AG04450 (cell line): ENCODE measurements at places on chromosomes 3 and 15.

DNA sequence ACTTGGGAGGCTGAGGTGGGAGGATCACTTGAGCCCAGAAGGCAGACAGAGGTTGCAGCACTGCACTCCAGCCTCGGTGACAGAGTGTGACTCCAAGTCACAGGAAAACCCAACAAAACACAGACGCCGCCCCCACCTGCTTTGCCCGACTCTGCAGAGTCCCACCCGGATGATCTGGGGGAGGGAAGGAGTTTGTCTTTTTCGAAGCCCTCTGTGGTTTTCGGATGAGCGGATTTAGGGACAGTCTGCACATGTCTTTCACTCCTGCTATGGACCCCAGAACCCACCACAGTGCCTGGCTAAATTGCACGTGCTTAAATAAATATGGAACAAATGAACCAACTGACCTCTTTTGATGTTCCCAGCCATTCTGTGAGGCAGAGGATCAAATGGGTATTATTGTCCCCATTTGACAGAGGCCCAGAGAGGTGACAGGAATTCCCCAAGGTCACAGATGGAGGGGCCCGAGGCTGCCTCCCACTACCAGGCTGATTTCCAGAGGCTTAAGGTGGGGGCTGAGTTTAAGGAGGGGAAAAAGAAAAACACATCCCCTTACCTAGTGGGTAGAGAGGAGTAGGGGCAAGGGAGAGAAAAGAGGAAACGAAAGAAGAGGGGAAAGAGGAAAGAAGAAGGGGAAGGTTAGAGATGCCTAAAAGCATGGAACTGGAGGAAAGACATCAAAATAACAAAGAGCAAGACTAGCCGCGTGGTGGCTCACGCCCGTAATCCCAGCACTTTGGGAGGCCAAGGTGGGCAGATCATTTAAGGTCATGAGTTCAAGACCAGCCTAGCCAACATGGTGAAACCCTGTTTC, 59.4 kb upstream of the TFRC start:
- no peak for DNase-seq

DNA sequence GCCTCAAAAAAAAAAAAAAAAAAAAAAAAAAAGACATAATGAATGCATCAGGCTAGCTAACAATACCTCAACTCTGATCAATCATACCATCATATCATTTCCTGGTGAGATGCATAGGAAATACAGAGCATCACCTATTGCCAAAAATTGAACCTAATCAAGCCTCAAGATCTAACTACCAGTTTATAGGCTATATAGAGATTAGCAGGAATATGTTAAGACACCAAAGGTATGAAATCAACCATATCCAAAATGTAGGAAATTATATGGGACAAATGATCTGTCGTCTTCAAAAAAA, 387 bp upstream of the VPS33B start:
- DNase-seq = no peak

DNA sequence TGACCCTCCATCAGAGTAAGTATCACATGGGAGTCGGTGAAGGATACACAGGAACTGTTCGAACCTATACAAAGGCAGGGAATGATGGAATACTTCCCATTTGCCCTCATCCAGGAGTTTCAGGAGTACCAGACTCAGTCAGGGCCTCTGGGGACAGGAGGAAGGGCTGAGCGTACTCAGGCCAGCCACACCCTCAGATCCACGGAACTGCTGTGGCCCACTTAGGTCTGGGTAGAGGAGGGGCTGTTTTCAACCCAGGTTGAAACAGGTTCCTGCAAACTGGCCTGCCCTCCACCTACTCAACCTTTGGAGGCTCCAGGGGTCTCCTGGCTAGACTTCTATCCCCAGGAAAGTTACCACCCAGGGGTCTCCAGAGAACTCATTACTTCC, 6.7 kb upstream of the IGDCC3 start:
- DNase-seq = no peak

DNA sequence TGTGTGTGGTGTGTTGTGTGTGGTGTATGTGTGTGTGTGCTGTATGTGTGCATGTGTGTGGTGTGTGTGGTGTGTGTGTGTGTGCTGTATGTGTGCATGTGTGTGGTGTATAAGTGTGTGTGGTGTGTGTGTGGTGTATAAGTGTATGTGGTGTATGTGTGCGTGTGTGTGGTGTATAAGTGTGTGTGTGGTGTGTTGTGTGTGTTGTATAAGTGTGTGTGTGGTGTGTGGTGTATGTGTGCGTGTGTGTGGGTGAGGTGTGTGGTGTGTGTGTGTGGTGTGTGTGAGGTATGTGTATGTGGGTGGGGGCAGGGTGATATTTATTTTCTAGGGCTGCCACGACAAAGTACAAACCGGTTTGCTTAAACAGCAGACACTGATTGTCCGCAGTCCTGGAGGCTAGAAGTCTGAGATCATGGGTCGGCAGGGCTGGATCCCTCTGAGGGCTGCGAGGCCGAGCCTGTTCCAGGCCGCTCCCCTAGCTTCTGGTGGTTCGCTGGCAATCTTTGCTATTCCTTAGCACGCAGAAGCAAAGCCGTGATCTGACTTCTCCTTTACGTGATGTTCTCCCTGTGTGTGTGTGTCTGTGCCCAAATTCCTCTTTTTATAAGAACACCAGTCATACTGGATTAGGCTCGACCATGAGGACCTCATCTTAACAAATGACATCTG, 160.2 kb downstream of the XXYLT1 start:
- no peak for DNase-seq

DNA sequence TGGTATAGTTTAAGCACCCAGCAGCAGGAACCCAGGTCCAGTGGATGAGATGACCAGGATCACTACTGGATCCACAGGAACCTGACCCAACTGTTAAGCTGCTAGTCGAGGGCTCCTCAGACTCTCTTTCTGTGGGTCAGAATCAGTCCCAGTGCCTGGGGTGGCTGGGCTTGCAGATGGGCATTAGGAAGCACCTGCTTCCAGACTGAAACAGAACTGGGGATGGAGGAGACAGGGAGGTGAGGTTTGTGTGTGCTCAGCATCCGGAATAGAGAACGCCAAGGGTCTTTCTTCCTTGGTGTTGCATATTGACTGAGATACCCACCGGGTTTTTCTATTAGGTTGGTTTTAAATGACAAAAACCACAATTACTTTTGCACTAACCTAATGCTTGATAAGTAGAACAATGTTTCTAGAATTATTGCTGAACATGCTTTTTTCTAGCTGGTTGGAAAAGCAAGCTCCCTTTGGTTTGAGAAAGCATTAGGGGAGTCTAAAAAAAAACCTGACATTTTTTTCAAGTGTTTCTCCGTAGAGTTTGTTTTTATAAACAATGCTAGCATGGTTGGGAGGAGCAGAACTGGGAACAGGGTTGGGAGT, 779 bp downstream of the ST3GAL6 start:
- DNase-seq = no peak

- DNase-seq = no peak
Measured at GRCh38 chr3:42730294-42730693, 27.7 kb upstream of the HHATL start.

GRCh38 chr3:112424394-112424793, 74.9 kb downstream of the BTLA start:
- no peak for DNase-seq

- DNase-seq = no peak
Measured at GRCh38 chr3:60216462-60217075, 1034.7 kb downstream of the FHIT start.

GRCh38 chr15:30985081-30985531, 6.3 kb downstream of the MTMR10 start:
- DNase-seq = no peak

DNA sequence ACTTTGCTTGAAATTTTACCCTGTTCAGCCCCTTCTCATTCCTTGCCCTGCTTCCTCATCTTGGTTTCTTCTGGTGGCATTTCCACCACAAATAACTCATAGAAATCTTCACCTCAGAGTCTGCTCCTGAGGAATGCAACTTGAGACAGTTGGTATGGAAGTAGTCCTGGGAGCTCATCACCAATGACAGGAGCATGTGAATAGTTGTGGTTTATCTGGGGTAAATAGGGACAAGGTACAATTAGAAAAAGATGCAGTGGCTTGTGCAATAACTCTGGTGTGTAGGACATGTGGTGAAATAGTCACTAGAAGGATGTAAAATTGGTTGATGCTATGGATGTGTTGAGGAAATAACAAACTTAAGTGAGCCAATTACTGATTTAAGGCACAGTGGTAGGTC, 72.7 kb upstream of the CHRNA7 start:
- no peak for DNase-seq

GRCh38 chr3:71681224-71681668, 44.0 kb downstream of the EIF4E3 start:
- DNase-seq = peak; percentile 47

- DNase-seq = no peak
Measured at GRCh38 chr15:65936282-65936681, 67.0 kb downstream of the RAB11A start.

DNA sequence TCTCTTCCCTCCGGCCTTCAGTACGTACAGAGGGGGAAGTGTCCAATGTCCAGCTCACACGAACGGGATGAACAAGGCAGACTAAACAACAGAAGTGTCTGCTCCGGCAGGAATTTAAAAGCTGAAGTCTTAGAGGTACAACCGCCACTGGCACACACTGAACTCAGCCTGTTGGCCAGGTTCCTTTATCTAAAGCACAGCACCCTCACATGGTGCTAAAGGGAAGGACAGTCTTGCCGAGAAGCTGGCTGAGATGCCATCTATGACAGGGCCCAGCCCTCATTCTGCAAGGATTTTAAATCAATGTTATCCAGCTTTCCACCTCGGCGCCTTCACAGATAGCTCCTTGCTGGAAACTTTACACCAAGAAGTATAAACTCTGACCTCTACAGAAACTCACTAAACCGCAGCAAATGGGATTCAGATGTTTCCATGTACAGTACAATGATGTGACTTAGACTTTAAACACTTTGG, 2.8 kb downstream of the ADAMTS17 start:
- no peak for DNase-seq

GRCh38 chr15:35736150-35736549, 190.2 kb upstream of the DPH6 start:
- no peak for DNase-seq

DNA sequence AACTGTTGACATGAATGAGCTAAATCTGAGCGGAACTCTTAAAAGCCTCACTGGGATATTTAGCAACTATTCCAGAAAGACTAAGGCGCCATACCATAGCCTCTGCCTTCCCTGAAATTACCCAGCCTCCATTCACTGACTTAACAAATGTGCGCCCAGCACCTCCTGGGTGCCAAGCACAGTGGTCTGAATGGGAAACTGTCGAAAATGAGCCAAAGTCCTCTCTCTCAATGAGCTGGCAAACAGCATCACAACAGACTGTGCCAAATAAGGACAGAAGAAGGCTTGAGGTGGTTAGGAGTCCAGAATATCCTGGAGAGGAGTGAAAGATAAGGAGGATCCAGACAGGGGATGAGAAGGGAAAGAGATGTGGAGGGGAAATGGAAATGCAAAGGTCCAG, 332.4 kb downstream of the MAGI1 start:
- no peak for DNase-seq

- no peak for DNase-seq
Measured at GRCh38 chr3:165624761-165625160, 212.5 kb downstream of the BCHE start.

DNA sequence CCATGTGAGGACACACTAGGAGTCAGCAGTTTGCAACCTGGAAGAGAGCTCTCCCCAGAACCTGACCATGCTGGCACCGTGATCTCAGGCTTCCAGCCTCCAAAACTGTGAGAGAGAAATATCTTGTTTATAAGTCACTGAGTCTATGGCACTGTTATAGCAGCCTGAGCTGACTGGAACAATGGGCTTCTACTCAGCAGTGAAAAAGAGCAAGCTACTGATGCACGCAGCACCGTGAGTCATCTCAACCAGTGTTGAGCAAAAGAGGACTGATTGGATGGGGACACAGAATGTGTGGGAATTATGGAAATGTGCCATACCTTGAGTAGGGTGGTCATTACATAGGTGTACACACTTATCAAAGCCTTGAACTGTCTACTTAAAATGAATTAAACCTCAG, 230.4 kb downstream of the PLCL2 start:
- no peak for DNase-seq

DNA sequence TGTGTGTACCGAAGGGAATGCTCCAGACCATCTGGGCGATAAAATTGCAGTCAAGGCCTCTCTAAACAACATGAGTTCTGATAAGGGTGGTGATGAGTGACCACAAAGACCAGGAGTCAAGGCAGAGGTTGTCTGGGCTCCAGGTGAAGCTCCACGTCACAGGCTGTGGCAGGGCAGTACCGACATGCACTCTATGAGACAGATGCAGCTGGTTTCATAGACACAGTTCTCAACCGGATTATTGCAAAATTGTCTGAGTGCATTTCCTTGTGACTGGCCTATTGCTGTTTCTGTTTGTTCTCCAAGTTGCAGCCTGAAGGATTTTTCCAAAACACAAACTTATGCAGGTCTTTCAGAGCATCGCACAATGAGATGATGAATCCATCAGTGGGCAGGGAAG, 157.5 kb upstream of the HES1 start:
- no peak for DNase-seq

DNA sequence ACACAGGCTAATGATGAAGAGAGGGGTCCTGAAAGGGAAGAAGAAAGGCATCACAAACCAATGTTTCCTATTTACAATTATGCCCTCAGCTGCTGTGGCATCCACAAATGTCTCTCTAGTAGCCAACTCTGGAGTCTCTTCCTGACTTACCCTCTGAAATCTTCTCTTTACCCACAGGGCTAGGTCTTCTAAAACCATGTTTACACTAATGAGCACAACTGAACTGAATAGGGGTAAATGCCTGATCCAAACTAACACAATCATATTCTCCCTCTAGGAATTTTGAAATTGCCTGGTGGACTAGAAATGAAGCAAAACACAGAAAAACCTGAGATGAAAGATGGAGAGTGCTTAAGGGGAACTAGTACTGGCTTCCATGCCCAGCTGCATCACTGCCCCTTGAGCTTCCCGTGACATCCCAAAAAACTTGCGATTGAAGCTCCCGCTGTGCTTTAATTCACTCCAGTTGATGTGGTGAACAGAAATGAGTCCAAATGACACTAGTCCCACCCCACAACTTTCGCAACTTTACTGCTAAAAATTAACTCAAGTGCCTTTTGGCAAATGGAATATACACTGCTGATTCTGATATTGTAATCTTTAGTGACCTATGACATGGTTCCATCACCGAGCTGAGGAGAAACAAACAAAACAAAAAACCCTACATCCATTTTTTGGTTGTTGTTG, 32.8 kb downstream of the CFAP20DC start:
- DNase-seq = no peak

DNA sequence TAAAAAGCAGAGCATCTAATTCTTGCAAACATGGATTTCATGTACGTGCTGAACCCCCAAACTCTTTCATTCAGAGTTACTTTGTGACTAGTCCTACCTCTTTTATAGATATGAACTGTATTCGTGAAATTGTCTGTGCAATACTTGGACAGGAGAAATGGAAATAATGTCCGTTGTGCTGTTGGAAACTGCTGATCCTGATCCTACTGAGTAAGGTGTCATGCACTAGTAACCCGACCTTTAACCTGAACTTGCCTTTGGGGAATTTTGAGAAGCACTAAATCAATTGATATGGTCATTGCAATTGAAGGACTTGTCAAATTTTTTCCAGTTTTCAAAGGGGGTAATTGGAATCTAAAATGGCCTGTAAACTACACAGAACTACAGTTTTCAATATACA, 856.4 kb downstream of the ROBO1 start:
- no peak for DNase-seq

- no peak for DNase-seq
Measured at GRCh38 chr3:119782460-119782859, 559 bp downstream of the NR1I2 start.
